ENCODE measurements at places on chromosomes 11 and 22. TPM values are rescaled to one million over a fixed set of nuclear protein-coding genes. Genes with fewer than 3 reads are reported as not detected.

- no peak overlapping the region for H3K4me3 ChIP-seq
- H3K4me1 ChIP-seq = no peaks in the 10 kb centered on the region
- H3K27ac ChIP-seq = no peak overlapping the region
Measured at GRCh38 chr11:113262594-113262993, 51.8 kb upstream of the TTC12 start.

Gene PGA4
- not detected for total RNA-seq

- H3K4me1 ChIP-seq = no peaks in the 10 kb centered on the region
- DNase-seq = no peak
- H3K36me3 ChIP-seq = no peaks in the 10 kb centered on the region
- H3K27me3 ChIP-seq = no peaks in the 10 kb centered on the region
Measured at GRCh38 chr11:1089738-1090599, 15.3 kb downstream of the MUC2 start.

Gene MYO7A
- 3.0 TPM for total RNA-seq

Gene OR52E8
- total RNA-seq = not detected

Gene OR51A4
- total RNA-seq = not detected

GRCh38 chr11:30295178-30295885, 27.6 kb upstream of the ARL14EP start:
- no peaks in the 10 kb centered on the region for H3K4me1 ChIP-seq
- no peak overlapping the region for H3K4me3 ChIP-seq
- H3K36me3 ChIP-seq = no peaks in the 10 kb centered on the region
- H3K27ac ChIP-seq = no peak overlapping the region

DNA sequence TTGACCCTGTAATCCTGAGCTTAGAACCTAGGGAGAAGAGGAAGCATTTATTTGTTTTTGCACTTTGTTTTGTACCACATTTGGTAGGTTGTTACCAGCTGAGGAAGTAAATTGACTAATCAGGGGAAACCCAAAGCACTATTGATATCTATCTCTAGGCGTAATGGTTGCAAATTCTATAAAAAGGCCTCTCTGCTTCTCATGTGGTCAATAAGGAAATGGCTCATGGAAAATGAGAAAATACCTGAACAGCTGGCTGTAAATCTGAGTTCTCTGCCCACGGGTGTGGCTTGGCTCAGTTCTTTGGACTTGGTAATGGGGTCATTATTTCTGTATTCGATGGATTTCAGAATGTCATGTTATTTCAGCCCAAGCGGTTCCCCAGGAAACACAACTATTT, 42.4 kb downstream of the BARX2 start:
- H3K27me3 ChIP-seq = no peaks in the 10 kb centered on the region
- H3K4me3 ChIP-seq = no peak overlapping the region
- no peaks in the 10 kb centered on the region for H3K36me3 ChIP-seq
- H3K27ac ChIP-seq = no peak overlapping the region
- no peak for DNase-seq

Gene OR8K3
- total RNA-seq = not detected

DNA sequence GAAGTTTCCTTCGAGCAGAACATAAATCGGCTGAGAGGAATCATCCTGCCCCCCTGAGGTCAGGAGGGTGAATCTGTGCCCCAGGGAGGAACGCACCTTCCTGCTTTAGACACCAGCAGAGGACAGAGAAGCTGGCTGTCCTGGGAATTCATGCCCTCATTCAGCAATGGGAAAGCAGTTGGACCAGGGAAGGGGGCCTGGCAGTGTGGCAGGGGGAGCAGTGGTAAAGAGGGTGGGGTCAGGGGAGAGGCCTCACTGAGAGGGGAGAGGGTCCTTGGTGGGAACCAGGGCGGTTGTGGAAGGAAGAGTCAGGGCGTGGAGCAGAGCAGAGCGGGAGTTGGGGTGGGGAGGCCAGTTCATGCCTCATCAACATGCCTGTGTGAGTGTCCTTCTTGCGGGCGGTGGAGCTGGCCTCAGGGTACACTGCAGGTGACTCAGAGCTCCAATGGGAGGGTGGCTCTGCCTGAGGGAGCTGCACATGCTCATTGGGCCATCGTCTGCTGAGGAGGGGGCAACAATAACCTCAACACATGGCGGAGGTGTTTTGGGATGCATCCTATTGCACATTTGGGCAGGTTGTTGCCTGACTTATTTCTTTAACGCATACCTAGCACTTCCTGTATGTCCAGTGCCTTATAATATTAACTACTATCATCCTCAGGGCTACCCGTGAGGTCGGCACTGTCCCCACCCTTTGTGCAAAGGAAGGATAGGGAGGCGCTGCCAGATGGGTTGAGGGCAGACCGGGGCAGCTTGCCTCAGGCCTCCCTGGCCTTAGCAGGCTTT, 23.2 kb downstream of the MED15 start:
- peak; percentile 53 for DNase-seq
- peaks cover 17% of the 10 kb centered on the region for H3K36me3 ChIP-seq
- no peak overlapping the region for H3K4me3 ChIP-seq
- H3K27me3 ChIP-seq = no peaks in the 10 kb centered on the region
- peaks cover 53% of the 10 kb centered on the region for H3K4me1 ChIP-seq

Gene OR10D3
- not detected for total RNA-seq

Gene ETS1
- 32.4 TPM for total RNA-seq

- no peaks in the 10 kb centered on the region for H3K4me1 ChIP-seq
- no peak for DNase-seq
- no peak overlapping the region for H3K4me3 ChIP-seq
- H3K36me3 ChIP-seq = no peaks in the 10 kb centered on the region
- H3K27ac ChIP-seq = no peak overlapping the region
Measured at GRCh38 chr11:16902781-16903378, 111.3 kb downstream of the PLEKHA7 start.

Gene DEUP1
- total RNA-seq = not detected

Gene MIAT
- total RNA-seq = 0.32 TPM

DNA sequence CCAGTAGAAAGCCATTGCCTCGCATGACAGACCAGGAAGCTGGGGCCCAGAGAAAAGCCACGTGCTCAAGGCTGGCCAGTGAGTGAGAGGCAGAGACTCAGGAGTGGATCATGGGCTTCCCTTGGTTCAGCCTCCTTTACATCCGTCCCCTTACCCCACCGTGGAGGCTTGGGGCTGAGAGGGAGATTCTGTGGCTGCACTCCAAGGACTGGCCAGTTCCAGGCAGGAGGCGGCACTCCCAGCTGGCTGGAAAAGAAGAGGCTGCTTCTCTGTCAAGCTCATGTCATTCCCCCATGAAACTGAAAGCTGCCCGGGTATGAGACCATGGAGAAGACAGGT, 6.6 kb upstream of the ASCL2 start:
- peaks cover 30% of the 10 kb centered on the region for H3K27me3 ChIP-seq
- DNase-seq = no peak
- no peaks in the 10 kb centered on the region for H3K4me1 ChIP-seq
- no peaks in the 10 kb centered on the region for H3K36me3 ChIP-seq
- H3K27ac ChIP-seq = no peak overlapping the region
- no peak overlapping the region for H3K4me3 ChIP-seq

- no peak overlapping the region for H3K4me3 ChIP-seq
- H3K27me3 ChIP-seq = no peaks in the 10 kb centered on the region
- DNase-seq = no peak
Measured at GRCh38 chr11:94849839-94850238, 81.7 kb downstream of the AMOTL1 start.

DNA sequence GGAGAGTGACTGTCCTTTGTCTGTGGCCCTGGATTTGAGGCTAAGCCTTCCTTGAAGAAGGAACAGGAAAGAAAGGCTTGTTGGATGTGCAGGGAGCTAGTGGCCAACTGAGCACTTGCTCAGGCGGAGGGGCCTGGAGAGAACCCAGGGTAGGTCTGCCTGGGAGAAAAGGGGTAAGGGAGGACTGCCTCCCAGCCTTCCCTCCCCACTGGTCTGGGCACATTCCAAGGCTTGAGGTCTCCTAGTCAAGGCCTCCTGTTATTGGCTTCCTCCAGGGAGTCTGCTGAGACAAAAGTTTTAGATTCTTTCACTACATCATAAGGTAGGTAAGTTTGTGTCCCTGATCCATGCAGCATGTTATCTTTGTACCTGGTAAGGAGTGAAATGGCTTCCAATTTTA, 15.2 kb downstream of the KCNQ1OT1 start:
- H3K4me1 ChIP-seq = peaks cover under 1% of the 10 kb centered on the region
- no peak overlapping the region for H3K27ac ChIP-seq
- no peak for DNase-seq
- H3K27me3 ChIP-seq = no peaks in the 10 kb centered on the region
- no peaks in the 10 kb centered on the region for H3K36me3 ChIP-seq

DNA sequence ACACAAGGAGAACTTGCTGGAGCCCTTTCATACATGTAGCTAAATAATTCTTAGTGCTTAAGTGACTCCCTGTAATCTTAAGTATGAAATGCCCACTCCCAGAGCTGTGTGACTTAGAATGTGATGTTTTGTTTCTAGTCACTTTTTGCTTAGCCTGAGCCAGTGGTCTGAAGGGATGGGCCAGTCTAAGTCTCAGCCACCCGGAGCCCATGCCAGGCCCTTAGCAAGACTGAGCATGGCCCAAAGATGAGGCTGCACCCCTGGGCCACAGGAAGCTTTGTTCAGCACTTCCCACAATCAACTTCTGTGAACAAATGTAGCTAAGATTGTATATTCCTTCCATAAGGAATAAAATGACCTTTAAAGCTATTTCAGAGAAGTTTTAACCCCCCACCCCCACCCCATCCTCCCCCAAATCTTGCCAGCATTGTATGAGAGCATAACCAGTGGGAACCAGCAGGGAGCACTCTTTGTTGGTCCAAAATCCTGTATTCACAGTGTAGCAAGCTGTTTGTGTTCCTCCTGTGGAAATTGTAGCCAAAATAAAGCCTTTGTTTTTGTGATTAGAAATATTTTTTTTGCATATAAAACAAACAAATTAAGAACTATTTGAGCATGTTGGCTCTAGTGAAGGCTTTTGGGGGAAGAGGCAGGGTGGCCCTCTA, 73.8 kb upstream of the GAL start:
- H3K4me3 ChIP-seq = no peak overlapping the region
- H3K27me3 ChIP-seq = no peaks in the 10 kb centered on the region
- peaks cover 5% of the 10 kb centered on the region for H3K36me3 ChIP-seq
- no peak overlapping the region for H3K27ac ChIP-seq

DNA sequence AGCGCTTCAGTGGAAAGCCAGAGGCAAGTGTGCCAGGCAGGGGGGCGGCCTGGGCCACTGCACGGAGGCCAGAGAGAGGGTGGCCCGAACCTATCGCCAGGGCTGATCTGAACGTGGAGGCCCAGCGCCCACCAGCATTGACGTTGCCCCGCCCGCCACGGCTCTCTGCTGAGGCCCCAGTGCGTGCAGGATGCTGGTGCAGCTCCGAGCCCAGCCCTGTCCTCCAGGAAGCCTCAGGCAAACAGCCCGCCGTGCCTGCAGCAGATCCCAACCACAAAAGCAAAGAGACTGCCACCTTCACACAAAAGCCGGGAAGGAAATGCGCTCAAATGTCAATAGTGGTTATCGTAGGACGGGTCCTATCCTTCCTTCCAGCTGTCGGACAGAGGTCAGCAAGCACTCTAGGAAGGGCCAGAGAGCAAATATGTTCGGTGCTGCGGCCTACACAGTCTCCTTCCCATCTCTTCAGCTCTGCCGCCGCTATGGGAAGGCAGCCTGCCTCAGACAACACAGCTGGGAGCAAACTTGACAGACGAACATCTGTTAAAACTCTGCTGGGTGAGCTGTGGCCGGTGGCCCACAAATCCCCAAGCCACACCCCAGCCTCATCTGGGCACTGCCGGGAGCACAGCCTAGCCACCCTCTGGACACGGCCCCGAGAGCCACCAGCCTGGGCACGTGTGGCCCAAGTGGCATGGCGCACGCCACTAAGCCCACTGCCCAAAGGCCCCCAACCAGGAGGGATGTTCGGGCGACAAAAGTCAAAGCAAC, 146.2 kb downstream of the CRYBB2 start:
- H3K27ac ChIP-seq = no peak overlapping the region
- no peaks in the 10 kb centered on the region for H3K4me1 ChIP-seq
- H3K4me3 ChIP-seq = no peak overlapping the region
- no peaks in the 10 kb centered on the region for H3K27me3 ChIP-seq
- DNase-seq = no peak
- no peaks in the 10 kb centered on the region for H3K36me3 ChIP-seq

- H3K4me1 ChIP-seq = peaks cover 49% of the 10 kb centered on the region
- DNase-seq = peak; percentile 80
- peak overlapping the region; percentile 65 for H3K27ac ChIP-seq
- no peaks in the 10 kb centered on the region for H3K36me3 ChIP-seq
Measured at GRCh38 chr11:68371171-68372041, 59.0 kb downstream of the LRP5 start.

Gene C22orf31
- not detected for total RNA-seq

- DNase-seq = no peak
- no peaks in the 10 kb centered on the region for H3K27me3 ChIP-seq
- H3K27ac ChIP-seq = peak overlapping the region; percentile 61
- no peaks in the 10 kb centered on the region for H3K36me3 ChIP-seq
Measured at GRCh38 chr11:16526947-16527346, 170.6 kb upstream of the SOX6 start.

DNA sequence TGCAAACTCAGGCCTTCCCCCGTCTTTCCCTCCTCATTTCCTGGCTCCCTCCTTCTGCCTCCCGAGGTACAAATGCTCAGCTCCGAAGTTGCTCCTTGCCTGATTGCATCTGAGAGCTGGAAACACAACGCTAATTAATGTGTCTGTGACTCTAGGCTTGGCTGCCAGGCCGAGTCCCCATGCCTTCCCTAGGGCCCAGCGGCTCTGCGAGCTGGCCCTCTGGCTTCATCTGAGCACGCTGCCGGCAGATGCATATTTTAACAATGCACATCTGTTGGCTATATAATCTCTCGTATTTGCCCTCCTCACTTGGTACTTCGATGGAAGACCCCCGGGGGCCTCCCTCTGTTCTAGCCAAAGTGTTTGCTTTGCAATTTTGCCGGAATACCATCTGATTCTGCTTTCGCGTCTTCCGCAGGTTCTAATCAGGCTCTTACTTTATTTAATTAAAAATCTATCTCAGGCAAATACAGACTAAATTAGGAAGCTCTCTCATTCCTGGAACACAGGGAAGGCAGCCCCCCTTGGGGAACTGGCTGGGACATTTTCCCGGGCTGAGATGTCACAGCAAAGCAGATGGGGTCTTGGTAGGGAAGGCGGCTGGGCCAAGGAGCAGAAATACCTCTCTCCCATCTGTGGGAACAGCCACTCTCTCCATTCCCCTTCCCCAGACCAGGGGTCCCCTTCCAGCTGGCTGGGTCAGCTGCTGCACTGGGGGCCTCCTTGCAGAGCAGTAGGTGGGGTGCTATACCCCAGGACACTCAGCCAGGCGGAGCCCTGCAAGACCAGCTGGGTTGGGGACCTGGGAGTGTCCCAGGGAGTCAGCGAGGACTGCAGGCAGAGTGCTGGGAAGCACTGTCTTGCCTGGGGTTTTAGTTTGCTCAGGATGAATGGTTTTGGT, 162.8 kb downstream of the ST3GAL4 start:
- no peak overlapping the region for H3K4me3 ChIP-seq
- no peaks in the 10 kb centered on the region for H3K36me3 ChIP-seq
- H3K27ac ChIP-seq = no peak overlapping the region
- no peaks in the 10 kb centered on the region for H3K4me1 ChIP-seq

- peaks cover 5% of the 10 kb centered on the region for H3K36me3 ChIP-seq
- DNase-seq = no peak
- peaks cover 20% of the 10 kb centered on the region for H3K4me1 ChIP-seq
- peak overlapping the region; percentile 96 for H3K27ac ChIP-seq
- H3K4me3 ChIP-seq = peak overlapping the region; percentile 100
- no peaks in the 10 kb centered on the region for H3K27me3 ChIP-seq
Measured at GRCh38 chr22:20319041-20319744, 667 bp downstream of the DGCR6L start.
